Adrenal gland (tissue), 19 donors: ENCODE measurements at places on chromosomes 4 and X. TPM values are rescaled to one million over a fixed set of nuclear protein-coding genes. Genes with fewer than 3 reads are reported as not detected.

DNA sequence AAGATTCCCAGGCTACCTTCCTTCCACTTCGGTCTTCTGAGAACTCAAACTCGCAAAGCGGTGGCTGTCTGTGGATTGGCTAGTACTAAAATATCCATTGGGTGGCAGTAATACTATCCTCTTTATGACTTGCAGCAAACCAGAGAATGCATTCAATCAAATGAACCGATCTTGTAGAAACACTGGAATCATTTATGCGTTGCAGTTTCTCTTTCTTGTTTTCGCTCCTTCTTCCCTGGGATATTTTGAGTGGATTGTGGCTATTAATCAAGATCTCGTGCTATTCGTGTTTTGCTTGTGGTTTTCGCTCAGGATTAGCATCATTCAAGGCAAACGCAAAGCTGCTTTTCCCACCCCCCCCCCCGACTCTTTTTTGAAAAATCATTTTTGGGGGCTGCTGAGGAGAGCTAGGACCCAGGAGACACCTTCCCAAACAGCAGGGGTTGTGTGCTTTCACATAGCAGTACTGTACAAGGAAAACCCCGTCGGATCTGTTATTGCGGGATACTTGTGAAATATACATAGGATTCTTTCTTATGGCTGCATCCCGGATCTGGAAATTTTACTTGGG is at the start of gene IL1RAPL1:
Gene IL1RAPL1, plus strand, starts transcription at position 466 of the 571 bp plus-strand sequence.
- no peak for DNase-seq

DNA sequence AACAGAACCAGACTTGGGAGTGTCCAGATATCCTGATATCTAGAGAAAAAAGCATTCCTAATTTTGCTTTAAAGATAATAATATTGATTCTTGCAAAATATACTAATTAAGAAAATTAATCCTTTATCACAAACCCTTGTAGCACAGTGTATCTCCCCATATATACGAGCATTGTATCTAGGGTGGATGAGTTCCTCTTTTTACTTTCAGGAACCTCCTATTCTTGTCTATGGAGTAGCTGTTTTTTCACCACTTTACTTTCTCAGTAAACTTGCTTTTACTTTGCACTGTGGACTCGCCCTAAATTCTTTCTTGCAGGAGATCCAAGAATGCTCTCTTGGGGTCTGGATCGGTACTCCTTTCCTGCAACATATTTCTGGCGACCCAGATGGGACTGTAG is 103.9 kb downstream of the GLUD2 start:
- DNase-seq = no peak

Gene MAD2L1
- 5.3 TPM for polyA plus RNA-seq

Gene NAP1L3
- 3.2 TPM for polyA plus RNA-seq

DNA sequence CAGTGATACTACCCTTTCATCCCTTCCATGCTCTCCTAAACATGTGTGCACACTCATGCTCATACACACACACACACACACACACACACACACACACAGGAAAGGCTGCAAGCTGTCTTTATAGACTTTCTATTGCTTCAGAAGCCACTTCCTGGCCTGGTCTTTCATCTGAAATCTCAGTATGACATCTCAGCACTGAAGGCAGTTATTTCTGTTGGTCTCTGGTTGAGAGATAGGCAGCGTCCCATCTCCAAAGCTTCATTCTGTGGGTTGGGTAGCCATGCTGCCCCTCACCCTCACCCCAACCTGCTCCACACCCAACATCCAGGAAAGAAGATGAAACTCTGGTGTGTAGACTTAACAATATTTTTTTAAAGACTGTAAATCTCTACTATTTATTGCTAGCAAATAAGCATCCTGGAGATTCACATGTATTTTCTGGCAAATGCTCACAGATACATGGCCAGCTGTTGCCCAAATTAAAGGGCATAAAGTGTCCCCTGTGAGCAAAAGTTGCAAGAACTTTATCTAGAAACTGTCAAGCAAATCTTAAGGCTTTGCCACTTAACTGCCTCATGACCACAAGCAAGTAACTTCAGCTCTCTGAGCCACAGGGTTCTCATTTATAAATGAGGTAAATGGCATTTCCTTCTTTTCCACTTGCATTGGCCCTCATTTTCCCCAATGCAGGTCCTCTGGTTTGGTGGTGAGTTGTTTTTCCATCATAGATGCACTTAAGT is 189.8 kb upstream of the AFF2 start:
- no peak for DNase-seq

GRCh38 chr4:147034372-147034771 is 88.7 kb upstream of the TTC29 start:
- DNase-seq = no peak

DNA sequence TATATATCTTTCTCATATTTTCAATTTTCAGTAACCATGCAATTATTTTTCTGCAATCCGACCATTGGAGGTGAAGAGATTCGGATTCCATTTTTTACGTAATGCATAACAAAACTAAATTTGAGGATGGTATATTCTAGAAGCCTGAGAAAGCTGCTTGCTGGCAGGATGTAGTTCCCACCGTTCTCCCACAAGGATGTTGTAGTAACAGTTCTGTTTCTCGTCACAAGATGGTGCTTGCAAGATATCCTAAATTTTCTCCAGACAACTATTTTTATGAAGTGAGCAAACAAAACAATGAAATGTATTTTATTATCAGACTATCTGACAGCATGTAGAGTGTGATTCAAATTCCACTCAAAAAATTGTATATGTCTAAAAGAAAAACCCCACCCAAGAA is 10.7 kb downstream of the PWWP3B start:
- DNase-seq = no peak

DNA sequence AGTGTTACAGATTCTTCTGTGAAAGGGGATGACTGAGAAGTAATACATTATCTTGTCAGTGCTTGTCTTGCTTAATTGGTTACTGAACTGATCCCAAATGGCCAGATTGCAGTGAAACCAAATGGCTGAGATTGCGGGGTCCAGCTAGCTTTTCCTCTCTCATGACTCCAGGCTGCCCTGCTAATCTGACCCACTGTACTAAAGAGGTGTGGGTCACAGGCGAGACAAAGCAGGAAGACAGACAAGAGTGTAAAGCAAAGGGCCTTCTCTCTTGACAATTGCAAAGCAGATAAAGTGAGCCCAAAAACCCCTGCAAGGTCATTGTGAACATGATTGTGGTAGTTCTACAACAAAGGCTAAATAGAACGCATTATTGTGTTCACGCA is 2.1 kb downstream of the TMEM150C start:
- no peak for DNase-seq

- no peak for DNase-seq
Observed at GRCh38 chrX:119127650-119128049, at the start of gene KIAA1210. Gene KIAA1210 (minus strand): TSS chrX:119127812. CDS start chrX:119123642, 4,170 bp downstream.

DNA sequence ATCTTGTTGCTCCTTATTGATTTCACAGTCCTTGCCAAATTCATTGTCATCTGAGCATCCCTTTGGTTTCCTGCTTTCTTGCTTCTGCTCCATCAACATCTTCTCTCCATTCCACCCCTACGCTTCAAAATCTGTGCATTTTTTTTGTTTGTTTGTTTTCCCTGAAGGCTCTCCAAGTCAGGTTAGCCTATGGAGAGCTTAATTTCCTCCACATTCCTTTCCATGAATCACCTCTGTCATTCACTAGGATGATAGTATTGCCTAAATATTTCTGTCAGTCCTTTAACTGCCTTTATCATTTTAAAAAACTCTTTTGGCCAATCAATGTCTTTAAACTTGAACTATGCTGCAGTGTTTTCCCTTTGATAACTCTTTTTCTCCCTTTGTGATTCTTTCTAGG is 67.7 kb downstream of the PPARGC1A start:
- DNase-seq = no peak
